ENCODE measurements at places on chromosomes 1 and 21.

DNA sequence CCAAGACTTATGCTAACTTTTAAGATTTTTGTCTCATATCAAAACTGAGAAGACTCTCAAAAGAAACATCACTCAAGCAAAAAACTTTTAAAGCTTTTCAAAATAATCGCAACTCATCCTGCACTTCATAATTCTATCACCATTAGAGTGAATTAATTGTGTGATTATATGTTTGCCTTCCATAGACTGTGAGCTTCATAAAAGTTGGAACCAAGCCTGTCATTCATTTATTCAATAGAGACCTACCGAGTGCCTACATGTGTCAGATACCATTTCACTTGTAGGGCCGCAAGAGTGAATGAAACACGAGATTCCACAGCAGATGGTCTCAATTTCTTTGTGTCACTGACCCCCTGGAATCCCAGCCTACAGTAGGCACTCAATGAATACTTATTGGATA is 106.4 kb downstream of the RHOU start:
- no peak for DNase-seq

DNA sequence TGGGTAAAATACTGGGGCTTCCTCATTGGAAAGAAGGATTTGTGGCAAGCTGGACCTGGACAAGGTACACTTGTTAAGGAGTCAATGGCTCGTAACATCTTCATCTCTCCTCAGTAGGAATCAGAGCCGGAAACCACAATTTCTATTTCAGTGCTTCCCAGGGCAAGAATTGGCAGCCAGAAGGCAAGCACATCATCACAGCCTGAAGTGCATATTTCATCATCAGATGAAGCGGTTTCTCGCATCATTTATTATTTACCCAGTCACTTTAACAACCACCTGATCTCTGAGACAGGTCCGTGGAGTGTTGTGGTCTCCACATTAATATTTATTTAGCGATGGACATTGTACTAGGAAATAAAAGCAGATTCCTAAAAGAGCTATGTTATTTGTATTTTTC is 55.0 kb downstream of the KCNJ15 start:
- DNase-seq = no peak

DNA sequence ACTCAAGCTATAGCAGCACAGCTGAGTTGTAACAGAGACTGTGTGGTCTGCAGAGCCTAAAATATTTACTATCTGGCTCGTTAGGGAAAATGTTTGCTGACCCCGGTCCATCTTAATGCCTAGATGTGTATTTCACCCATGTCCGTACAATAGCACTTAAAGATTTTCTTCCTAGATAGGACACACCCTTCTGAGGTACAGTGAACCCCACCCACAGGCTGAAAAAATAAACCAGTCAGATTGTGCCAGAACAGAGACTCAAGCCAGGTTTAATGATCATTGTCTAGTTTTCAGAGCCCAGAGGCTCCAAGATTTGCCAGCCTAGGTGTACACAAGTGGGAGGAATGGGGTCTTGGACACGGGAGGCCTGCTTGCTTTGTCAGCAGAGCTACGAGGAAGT is 5.6 kb downstream of the AMIGO1 start:
- DNase-seq = no peak

DNA sequence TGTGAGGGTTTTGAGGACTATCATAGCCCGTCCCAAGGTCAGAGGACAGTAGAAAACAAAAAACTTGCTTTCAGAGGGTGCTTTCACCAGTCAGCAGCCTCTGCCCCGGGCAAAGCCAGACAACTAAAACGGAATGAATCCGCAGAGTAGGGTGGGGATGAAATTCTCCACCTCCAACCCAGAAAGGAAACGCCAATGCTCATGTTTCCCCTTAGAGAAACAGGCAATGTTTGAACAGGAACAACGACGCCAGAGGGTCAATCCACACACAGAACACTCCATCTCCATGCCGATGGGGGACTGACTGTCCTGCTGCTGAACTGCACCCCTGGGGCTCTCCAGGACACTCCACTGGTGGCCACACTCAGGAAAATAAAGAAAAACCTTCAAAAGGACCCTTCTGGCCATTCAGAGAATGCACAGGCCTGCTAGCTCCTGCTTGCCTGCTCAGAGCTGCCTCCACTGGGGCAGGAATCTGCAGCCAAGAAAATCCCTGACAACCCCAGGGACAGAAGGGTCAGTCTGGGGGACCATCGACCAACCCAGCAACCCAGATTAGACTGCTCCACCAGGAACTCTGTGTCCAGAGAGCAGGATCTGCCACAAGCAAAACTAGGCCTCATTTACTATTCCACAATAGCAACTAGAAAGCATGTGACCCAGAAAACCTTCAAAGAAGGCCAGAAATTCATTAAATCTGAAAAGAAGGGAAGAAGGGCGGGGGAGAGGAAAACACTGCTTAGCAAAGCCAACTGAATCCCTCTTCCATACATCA is 116.0 kb downstream of the TOMM20 start:
- no peak for DNase-seq

DNA sequence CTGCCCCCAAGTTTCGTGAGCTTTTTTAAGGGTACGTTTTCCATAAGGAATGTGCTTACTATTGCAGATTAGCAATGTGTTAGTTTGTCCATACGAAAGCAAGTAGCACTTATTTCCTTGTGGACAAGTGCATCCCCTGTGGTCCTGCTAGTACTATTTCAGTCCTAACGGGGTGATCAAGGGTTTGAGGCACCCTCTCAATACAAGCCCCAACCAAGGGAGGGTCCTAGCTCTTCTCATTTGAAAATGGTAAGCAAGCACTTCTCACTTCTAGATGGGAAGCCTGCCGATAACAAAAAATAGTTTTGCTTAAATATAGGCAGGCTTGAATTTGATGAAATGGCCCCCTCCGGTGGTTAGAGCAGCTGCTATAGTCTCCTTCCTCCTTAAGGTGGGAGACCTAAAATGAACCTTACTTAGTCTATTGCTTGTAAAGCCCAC is 64.0 kb upstream of the HMCN1 start:
- DNase-seq = peak; percentile 22

GRCh38 chr1:228853191-228853590 is 117.9 kb downstream of the RHOU start:
- DNase-seq = no peak

- no peak for DNase-seq
Measured at GRCh38 chr21:45219517-45219916, 68.2 kb downstream of the POFUT2 start.

- DNase-seq = peak; percentile 38
Measured at GRCh38 chr1:8351693-8352470, 34.0 kb downstream of the SLC45A1 start.

- DNase-seq = peak; percentile 47
Measured at GRCh38 chr1:119549719-119550132, 42.7 kb downstream of the HSD3B1 start.

DNA sequence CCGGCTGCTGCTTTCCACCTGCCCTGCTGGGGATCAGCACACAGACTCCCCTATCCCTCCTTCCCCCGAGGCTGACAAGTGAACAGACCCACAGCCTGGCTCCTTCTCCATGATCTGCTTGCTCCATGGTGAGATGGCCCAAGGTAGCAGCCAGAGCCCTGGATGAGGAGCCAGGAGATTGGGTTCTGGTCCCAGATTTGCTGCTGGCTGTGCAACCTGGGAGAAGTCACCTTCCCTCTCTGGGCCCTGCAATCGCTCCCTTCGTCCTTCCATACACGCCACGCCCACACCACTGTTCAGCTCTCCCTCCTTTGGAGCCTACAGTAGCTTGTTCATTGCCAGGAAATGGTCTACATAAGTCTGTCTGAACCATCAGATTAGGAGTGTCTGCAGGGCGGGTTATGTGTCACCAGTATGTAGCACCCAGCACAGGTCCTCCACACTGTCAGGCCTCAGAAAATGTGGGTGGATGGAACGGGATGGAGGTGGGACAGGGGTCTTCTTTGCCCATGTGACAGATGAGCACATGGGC is 9.2 kb upstream of the EPHA8 start:
- DNase-seq = no peak

DNA sequence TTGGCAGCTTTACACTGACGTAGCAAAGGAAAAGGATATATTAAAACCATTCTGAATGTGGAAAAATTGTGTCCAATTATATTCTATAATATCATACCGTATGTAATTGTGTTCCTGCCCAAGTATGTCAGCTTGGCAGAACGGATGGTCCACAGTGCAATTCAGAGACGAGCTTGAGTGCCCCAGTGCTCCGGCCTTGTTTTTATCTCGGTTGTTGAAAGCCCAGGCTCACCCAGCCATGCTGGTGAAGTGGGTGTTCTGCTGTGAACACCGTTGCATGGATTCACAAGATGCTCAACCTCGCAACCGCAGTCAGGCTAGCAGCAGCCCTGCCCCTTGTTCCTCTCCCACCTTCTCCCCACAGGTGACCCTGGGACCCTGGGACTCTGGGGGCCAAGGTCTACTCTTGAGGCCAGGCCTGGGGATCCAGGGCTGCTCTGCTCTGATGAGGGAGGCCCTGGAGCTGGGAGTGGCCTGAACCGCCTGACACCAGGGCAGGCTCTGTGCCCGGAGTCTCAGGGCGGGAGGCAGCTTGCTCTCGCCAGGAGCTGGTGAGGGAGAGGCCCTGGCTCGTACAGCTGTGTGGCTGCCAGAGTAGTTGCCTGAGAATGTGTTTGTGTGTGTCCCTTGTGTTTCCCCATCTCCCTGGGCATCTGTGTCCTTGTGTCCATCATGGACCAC is 11.2 kb downstream of the PTPRF start:
- no peak for DNase-seq

DNA sequence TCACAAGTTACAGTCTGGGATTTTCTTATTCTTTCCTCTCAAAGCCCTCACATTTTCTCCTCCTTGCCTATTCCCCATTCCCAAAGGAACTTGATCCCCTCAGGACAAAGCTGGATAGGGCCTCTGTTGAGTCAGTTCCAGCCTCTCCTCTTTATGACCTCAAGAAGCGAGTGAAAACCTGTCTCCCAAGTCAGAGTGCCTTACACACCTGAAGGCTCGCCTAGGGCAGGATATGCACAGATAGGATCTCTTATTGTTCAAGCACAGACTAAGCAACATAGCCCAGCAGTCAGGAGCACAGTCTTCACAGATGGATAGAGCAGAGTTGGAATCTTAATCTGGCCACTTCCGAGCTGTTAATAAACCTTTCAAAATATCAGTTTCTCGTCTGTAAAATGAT is 60.8 kb upstream of the PRRC2C start:
- DNase-seq = no peak

DNA sequence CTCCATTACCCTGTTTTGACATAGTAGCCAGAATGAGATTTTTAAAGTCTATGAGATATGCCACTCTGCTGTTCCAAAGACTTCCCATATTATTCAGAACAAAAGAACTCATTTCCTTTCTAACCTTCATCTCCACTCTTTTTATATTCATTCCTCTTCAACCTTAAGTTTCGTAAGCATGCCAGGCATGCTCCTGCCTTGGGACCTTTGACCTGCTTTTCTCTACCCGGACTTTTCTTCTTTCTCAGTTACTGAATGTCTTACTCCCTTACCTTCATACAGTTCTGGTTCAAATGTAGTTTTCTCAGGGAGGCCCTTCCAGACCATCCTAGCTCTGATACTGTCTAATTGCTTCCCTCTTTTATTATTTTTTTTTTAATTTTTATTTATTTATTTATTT is 81.1 kb downstream of the TNNI3K start:
- no peak for DNase-seq

GRCh38 chr1:240646571-240647240 is 34.8 kb upstream of the GREM2 start:
- DNase-seq = no peak

GRCh38 chr1:64986903-64987871 is 20.8 kb upstream of the JAK1 start:
- DNase-seq = no peak

DNA sequence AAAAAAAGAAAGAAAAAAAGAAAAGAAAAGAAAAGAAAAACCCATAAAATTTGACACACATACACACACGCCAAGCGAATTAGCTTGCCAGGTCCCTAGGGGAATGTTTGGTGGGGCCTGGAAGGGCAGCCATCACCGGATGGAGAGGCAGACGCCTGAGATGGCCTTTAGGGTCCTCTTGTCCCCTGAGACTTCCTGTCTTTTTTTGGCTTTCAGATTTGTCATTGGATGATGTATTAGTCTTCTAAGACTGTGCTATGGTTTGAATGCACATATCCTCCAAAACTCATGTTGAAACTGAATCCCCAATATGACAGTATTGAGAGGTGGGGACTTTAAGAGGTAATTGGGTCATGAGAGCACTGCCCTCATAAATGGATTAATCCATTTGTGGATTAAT is 211.8 kb downstream of the TOMM20 start:
- DNase-seq = no peak

DNA sequence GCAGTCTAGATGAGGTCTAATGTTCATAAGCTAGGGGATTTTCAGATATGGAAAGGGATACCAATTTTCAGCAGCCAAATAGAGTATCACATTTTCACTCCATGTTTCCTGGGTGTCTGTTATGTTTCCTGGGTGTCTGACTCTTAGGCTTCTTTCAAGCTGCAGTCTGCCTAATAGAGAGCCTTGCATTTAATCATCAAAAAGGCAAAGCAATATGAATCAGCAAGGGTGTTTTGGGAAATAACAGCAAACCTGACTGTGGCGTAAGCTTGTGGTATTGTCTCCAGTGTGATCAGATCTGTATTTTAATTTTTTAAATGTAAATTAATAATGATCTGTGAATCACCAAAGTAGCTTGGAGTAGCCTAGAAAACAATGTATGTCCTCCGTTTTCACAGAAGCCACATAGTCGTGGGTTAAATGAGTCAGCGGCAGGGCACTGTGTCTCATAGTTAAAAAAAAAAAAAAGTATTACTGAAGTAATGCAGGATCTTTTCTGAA is 10.4 kb downstream of the LGALS8 start:
- no peak for DNase-seq

DNA sequence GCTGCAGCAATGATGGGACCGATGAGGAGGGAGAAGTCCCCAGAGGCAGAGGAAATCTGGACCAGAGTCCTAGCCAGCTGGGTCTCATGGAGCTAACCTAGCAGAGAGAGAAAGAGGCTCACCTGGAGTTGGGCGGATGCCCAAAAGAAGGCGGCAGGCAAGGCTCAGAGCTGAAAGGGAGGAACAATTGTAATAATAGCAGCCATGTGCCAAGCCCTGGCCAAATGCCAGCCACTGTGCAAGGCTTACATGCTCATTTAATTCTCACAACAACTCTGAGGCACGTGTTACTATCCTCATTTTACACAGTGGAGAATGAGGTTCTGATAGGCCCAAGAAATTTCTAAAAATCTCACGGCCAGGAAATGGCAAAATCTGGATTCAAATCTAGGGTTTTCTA is 50.0 kb upstream of the ZNF648 start:
- DNase-seq = no peak

DNA sequence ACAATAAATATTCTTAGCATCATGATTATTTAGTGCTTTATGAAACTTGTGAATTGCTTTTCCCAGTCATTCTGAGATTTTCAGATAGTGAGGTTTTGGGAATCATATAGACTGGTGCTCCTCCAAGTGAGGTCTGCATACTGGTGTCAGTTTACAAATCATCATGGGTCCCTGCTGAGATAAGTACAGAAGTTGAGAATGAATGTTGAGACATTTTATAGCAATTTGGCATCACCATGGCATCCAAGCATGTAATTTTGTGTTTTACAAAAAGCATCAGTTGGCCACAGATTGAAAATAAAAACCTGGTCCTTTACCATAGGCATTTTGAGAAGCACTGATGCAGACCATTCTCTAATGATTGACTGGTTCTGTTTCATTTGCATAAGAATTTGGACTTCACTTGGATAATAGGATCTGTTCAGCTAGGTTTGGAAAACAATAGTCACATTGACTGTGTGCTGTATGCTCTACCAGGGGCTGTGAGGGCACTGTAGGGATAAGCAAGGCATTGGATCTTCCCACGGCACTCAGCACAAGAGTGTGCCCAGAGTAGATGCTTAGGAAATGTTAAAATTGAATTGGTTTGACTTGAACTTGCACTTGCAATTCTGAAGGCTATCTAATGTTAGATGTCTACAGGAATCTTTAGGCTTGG is 79.0 kb upstream of the JUN start:
- DNase-seq = no peak

GRCh38 chr1:216521477-216521876 is 98.2 kb upstream of the USH2A start:
- no peak for DNase-seq
